Renal cortical epithelial cell (primary cell): ENCODE measurements at places on chromosomes 11 and 22. TPM values are rescaled to one million over a fixed set of nuclear protein-coding genes. Genes with fewer than 3 reads are reported as not detected.

OR51I1 gene
- total RNA-seq, result 0.20 TPM in 1 of 2 replicates, not detected in the other

RHOD gene
- total RNA-seq, result 22.3 and 24.5 TPM in 2 replicates

SULT4A1 gene
- total RNA-seq, result 0.50 TPM in 1 of 2 replicates, not detected in the other

NRGN gene
- total RNA-seq, result 0.10 TPM in 1 of 2 replicates, not detected in the other

C11orf16 gene
- total RNA-seq, result not detected in 2 replicates

HEPHL1 gene
- 0.35 and 0.69 TPM in 2 replicates for total RNA-seq

SLC5A4 gene
- total RNA-seq, result 0.69 TPM in 1 of 2 replicates, not detected in the other
